GM13976 (cell line): ENCODE measurements at places on chromosomes 5 and 9.

- DNase-seq, result no peak
These were observed 81.0 kb upstream of the SAP30L start for GRCh38 chr5:154364771-154365170.

GRCh38 chr5:149439899-149440542 is 60.9 kb upstream of the IL17B start:
- no peak for DNase-seq

- no peak for DNase-seq
These were observed 37.3 kb upstream of the TJP2 start for GRCh38 chr9:69136779-69137178.

DNA sequence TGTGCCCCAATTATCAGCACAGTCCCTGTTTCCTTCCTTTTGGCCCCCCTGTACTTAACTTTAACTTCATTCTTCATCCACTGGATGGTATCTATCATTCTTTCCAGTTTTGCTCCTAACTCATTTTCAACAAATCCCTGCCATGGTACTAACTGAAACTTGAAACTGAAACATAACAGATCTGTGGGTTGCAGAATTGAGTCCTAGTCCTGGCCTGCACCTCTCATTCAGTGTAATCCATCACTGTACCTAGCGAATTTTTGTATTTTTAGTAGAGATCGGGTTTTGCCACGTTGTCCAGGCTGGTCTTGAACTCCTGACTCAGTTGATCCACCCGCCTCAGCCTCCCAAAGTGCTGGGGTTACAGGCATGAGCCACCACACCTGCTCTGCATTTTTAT is 15.3 kb upstream of the PIK3R1 start:
- no peak for DNase-seq

DNA sequence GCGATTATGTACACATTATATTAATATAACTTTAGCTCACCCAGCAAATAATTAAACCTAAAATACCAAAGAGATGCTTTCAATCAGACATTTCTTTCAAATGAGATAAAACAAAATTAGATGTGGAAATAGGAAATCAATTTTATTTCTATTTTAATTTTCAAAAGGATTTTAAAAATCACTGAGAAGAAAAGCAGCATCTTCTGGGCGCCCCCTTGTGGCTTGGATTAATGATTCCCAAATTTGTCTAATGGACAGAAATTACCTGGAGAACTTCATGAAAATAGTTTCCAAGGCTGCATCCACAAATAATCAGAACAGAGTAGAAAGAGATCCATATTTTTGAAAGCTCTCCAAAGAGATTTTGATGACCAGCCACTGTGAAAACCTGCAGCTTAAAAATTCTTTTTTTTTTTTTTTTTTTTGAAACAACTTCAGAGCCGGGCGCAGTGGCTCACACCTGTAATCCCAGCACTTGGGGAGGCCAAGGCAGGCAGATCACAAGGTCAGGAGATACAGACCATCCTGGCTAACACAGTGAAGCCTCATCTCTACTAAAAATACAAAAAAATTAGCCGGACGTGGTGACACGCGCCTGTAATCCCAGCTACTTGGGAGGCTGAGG is 50.9 kb upstream of the CEMIP2 start:
- peak; percentile 31 for DNase-seq

DNA sequence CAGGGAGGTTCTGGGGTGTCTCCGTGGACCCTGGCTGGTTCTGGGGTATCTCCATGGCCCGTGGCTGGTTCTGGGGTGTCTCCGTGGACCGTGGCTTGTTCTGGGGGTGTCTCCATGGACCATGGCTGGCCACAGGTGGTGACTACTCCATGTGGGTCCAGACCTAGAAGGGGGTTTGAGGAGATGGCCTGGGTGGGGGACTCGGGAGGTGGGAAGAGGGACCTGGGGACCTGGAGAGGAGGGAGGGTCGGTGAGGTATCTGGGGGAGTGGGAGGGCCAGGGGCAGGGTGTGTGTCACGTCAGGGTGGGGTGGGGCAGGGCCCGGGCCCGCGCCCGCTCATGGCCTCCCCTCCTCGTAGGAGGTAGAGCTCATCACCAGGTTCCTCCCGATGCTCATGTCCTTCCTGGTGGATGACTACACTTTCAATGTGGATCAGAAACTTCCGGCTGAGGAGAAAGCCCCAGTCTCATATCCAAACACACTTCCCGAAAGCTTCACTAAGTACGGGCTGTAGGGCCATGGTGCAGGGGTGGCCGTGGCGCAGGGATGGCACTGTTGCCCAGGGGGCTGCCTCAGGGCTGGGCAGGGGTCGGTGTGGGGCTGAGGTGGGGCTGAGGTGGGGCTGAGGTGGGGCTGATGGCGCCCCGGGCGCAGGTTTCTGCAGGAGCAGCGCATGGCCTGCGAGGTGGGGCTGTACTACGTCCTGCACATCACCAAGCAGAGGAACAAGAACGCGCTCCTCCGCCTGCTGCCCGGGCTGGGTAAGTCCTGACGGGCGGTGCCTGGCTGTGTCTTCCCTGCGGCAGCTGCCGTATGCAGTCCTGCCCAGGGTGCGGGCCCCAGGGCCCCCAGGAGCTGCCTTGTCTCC is 10.7 kb upstream of the TOR4A start:
- no peak for DNase-seq

- no peak for DNase-seq
These were observed 174.5 kb upstream of the KLF9 start for GRCh38 chr9:70588999-70589398.

DNA sequence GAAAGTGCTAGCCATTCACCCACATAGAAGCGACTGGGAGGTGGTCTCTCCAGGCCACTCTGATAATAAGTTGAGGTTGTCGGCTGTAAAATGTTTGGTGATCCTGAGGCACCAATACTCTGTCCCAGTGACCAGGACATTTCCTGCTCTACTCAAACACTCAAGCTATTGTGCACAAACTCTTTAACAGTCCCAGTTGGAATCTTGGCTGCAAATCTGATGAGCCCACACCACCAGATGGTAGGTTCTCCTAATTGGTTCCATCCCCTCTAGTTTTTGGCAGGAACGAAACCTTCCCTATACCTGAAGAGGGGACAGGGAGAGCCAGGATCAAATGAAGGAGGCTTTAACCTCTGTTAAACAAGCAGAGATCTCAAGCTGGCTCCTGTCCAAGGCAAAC is 14.3 kb downstream of the GRIA1 start:
- no peak for DNase-seq

DNA sequence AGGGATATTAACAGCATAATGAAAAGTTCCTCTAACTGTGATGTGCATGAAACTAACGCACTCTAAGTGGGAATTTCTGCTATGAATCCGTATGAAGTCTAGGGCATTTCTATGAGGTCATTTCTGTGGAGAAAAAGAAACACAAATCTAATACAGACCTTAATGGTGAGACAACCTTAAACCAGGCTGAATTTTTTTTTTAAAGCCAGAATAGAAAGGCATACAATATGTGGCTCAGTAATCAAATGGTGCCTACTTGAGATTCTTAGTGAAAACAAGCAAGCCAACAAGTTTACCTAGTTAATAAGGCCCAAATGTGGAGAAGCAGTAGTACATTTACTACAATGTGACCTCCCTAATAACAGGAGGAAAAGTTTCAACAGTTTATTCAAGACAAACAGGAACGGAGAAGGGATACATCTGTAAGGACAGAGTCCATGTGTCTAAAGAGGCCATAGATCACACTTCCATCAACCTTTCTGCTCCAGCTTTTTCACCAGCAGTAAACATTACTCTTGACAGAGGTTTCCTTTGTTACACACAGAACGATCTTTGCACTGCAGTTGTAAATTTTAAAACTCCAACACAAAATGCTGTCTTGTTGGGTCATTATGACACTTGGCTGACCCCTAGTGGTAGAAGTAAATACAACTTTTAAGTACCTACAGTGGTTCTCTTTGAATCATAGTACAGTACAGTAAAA is 26.2 kb downstream of the CARNMT1 start:
- DNase-seq, result peak; percentile 40

DNA sequence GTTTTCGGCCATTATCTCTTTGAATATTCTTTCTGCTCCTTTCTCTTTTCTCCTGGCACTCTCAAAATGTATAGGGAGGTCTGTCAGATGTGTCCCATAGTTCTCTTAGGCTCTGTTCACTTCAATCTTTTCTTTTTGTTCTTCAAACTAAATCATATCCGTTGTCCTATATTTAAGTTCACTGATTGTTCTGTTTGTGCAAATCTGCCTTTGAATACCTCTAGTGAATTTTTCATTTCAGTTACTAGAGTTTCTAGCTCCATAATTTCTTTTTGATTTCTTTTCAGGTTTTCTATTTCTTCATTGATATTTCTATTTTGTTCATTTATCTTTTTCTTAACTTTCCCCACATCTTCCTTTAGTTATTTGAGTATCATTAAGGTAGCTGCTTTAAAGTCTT is 65.4 kb downstream of the CERT1 start:
- no peak for DNase-seq

DNA sequence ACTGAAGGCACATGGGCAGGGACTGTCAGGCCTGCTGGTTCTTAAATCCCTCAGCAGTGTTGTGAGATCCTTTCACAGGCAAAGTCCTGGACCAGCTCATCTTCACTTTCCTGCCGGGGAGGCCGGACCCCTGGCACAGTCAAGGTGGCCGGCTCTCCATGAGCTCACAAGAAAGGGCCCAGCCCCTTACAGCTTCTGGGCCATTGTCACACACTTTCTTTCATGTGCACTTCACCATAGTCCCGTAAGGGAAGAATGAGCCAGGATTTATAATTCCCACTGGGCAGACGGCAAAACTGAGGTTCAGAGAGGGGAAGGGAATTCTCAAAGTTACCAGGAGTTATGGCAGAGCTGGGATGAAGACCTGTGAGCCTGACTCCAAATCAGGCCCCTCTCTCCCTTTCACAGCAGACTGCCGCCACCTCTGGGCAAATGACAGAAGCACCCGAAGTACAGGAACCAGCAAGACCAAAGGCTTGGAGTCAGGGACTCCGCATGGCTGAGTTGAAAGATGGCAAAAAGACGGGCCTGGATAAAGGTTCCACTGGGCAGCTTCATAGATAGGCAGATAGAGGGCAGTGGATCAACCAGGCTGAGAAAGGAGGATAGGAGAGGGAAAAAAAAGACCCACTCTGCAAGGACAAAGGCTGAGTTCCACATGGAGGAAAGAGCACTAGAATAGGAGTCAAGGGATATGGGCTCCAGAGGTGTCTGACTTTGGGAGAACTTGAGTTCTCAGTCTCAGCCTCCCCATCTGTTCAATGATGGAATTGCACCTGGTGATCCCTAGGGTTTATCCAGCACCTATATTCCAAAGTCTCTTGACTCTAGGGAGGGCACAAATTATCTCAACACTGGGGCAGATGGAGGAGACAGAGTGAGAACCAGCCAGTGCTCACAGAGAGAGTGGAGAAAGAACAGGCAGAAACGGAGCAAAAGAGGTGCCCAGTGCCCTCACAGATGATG is 128.7 kb downstream of the PAX5 start:
- DNase-seq, result no peak

- peak; percentile 26 for DNase-seq
These were observed 57.2 kb upstream of the LRRTM2 start for GRCh38 chr5:138932171-138932810.

DNA sequence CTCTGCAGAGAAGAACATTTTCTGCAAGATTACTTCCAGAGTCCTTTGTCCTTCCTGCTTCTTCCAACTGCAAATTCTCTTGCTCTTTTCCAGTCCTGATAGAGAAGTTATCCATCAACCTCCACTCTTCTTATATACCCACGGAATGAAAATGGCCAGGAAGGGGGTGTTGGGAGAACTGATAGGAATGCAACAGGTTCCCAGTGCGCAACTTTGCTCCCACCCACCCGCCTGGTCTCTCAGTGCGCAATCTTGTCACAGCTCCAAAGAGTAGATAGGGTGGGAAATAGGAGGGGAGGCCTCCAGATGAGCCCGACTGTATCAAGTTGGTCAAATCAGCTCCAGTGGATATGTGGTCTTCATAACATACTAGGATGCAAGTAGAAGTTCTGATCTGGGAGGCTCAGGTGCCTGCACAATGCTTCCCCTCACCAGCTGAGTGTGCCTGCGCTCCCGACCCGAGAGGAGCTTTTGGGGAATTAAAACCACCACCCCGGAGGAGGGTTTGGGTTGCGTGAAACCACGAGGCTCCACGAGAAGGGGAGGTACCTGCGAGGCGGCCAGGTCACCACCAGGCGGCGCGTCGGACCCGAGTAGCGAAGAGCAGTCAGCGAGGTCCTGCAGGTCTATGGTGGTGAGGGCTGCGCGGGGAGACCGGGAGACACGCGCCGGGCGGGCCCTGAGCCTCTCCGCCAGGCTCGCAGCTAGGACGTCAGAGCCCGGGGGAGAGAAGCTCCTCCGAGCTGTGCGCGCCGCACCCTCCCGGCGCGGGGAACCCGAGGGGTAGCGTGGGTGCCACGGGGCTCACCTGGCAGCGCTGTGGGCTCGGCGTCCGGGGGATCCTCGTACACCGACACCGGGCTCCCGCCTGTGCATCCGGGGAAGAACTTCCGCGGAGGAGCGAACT is 835 bp downstream of the MCIDAS start:
- peak; percentile 82 for DNase-seq

GRCh38 chr9:15137089-15137488 is 169.9 kb downstream of the TTC39B start:
- DNase-seq, result no peak

DNA sequence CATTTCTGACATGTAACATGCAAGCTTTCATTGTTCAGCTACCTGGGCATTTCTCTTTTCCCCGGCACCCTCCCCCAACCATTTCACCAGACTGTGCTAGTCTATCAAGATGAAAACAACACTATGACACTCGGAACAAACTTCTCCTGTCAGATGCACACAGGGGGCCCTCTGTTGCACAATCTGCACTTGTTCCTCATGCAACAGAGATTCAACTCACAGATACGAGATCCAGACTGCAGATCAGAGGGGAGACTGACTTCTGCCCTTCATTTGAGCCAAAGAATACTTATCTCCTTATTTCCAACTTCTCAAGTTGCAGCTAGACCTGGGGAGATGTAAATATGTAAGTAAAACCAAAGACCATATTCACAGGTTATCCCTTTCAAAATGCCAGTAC is 15.7 kb upstream of the FST start:
- DNase-seq, result no peak

DNA sequence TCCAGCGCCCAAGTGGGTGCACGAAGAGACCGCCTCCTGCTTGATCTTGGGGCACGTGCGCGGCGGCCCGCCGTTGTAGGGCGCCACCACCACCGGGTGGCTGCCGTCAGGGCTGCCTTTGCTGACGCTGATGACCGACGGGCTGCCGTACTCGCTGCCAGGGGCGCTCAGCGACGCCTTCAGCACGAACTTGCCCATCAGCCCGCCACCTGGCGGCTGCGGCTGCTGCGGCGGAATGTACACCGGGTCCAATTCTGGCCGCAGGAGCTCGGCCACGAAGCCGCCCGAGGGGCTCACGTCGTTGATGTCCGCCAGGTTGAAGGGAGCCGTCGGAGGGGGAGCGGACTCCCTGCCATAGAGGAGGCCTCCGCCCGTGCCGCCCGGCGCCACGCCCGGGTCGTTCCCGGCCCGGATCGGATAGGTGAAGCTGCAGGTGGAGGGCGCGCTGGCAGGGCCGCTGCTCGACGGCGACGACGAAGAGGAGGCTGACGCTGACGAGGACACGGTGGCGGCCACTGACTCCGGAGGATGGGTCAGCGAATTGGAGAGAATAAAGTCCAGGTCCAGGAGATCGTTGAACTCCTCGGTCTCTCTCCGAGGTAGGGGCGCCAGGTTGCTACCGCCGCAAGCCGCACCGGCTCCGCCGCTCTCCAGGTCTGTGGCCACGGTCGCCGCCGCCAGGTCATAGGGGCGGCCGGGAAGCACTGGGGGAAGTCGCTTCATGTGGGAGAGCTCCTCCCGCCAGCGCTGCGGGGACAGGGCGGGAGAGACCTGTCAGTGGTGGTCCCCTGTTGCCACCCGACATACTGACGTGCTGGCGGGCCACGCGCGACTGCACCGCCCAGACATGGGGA is 1.8 kb downstream of the KLF4 start:
- DNase-seq, result peak; percentile 49
